ENCODE measurements at places on chromosomes 6 and 20.

- DNase-seq: no peak
Observed at GRCh38 chr6:47631269-47631772, 67.1 kb upstream of the ADGRF4 start.

DNA sequence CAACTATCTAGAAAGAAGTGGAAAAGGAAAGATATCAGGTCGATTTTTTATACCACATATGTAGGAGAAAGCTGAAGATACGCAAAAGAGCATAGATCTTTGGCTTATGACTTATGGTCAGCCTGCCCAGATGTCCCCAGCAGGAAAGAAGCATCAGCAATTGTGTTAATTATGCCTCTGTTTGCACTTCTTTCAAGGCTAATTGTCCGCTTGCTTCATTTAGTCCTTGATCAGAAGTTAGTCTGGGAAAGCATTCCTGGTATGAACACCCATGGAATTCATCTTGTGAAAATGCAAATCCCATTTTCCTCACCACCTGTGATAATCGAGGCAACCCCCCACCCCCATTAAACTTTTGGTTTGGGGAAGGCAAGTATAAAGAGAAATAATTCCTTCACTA is 62.8 kb downstream of the ATP9A start:
- DNase-seq: no peak

GRCh38 chr6:51479296-51479695 is 608.1 kb downstream of the PKHD1 start:
- DNase-seq: no peak

DNA sequence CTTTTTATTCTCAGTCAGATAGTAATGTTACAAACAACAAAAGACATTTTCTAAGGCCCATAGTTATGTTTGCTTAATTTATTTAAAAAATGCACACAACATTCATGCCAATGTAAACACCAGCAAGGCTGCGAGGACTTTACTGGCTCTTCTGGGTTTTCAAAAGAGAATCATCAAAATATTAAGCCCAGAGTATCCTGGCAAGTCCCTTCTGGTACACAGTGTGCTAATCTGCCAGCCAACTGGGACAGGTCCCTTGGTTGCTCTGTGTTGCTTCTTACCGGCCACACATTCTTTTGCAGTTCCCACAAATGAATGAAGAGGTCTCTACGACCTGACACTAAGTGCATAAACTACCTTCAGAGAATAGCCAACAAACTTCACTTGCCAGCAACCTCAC is 42.6 kb upstream of the SPDEF start:
- DNase-seq: no peak

DNA sequence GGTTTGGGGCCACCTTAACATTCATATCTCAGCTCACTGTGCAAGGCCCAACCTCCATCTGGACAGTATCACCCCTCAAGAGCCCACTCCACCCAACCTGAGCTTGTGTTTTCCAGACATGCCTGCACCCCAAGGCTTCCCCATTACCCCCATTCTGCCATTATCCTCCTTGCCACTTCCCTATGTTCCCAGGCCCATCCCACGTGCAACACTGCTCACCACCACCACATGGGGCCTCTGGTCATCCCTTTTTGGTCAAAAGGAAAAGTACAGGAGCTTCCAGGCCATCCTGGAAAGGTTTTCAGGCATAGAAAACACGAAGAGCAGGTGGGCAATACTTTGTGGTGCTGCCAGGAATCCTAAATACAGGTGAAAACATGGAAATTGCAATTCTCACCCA is 140.3 kb downstream of the SYNDIG1 start:
- DNase-seq: no peak

DNA sequence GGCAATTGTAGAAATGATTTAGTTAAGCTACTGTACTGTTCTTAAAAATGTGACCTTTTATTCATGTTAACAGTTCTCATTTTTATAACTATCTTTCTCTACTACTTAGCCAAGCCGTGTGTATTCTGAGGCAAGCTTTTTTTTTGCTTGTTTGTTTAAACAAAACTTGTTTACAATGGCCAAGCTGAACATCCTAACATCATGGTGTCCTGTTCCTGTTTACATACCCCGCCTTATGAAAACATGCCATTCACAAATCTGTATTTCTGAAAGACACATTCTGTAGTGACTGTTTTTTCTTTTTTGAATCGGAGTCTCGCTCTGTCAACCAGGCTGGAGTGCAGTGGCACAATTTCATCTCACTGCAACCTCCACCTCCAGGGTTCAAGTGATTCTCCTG is 140.9 kb downstream of the NCOA3 start:
- DNase-seq: no peak

DNA sequence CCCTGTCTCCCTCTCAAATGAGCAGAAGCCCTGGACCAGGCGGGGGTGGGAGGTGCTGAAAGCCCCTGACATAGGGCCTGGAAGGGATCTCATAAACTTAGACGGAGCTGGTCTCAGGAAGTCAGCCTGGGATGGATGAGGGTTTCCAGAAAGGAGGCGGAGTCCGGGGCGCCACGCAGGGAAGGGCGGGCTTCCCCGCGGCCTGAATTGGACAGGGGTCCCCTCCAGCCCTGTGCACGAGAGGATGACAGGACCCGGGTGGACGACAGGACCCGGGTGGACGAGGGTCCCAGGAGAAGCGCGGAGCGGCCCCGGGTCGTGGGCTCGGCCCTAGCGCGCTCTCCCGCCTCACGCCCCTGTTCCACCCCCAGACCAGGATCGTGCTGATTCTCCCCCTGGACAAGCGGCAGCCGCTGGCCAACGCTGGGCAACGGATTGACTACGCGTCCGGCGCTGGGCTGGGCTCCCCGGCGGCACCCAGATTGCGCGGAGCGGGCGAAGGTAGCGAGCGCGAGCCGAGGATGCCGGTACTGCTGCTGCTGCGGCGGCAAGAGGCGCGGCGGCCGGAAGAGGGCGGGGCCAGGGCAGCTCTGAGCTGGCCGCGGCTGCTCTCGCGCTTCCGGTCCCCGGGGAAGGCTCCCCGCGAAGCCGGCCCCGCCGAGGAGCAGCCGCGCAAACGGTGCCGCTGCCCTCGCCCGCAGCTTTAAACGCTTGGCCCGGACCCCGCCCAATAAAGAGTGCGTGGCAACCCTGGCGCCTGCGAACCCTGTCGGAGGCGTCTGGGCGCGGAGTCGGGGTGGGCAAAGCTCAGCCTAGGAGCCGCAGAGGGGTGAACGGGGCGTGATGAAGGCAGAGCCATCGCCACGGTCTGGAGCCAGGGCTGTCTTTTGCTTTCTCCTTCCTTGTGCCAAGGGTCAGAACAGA is 1.3 kb downstream of the C20orf144 start:
- peak; percentile 86 for DNase-seq

- no peak for DNase-seq
Observed at GRCh38 chr6:143562143-143562542, 50.6 kb upstream of the FUCA2 start.

DNA sequence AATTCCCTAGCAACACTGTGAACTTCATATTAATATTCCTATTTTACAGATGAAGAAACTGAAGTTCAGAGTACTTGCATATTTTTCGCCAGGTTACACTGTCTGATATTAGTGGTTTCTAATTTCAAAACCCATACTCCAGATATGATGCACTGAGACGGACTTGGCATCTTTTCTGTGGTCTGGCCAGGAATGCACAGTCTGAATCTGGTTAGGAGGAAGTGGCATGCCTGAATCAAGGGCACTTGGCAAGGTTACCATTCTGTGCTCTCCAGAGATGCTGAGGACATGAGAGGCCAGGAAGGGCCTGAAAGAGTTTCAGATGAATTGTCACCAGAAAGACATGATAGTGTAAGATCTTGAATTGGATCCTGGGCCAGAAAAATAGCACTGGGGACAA is 150.1 kb downstream of the HAO1 start:
- DNase-seq: no peak

DNA sequence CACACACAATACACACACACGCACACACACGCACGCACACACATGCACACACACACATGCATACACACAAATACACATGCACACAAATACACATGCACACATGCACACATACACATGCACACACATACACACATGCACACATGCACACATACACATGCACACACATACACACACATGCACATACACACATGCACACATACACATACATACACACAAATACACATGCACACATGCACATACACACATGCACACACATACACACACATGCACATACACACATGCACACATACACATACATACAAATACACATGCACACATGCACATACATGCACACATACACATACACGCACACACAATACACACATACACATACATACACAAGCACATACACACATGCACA is 175.4 kb upstream of the RREB1 start:
- no peak for DNase-seq

- DNase-seq: no peak
Observed at GRCh38 chr6:162343198-162343935, 384.2 kb downstream of the PRKN start.

- DNase-seq: no peak
Observed at GRCh38 chr6:78829407-78829806, 37.9 kb upstream of the IRAK1BP1 start.

DNA sequence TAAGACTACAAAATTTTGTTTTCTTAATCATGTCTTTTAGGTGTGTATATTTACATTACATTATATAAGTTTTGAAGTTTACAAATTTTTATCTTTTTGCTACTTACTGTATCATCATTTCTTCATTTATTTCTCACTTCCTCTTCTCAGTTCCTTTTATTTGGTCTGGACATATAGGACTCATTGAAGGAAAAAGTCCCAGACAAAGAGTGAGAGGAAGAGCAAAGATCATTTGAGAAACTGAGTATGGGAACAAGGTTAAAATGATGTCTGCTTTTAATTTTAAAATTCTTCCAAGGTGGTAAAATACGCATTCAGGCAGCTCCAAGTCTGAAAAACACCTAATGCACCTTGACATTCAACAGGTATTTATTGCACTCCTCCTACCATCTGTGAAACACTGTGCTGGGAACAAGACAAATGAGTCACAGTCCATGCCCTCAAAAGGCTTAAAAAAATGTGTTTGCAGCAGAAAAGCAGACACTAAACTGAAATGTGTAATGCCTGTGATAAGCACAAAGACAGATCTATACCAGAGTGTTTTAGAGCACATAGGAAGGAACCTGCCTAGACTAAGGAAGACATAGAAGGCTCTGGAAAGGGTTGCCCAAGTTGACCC is 63.2 kb downstream of the PKIB start:
- no peak for DNase-seq

DNA sequence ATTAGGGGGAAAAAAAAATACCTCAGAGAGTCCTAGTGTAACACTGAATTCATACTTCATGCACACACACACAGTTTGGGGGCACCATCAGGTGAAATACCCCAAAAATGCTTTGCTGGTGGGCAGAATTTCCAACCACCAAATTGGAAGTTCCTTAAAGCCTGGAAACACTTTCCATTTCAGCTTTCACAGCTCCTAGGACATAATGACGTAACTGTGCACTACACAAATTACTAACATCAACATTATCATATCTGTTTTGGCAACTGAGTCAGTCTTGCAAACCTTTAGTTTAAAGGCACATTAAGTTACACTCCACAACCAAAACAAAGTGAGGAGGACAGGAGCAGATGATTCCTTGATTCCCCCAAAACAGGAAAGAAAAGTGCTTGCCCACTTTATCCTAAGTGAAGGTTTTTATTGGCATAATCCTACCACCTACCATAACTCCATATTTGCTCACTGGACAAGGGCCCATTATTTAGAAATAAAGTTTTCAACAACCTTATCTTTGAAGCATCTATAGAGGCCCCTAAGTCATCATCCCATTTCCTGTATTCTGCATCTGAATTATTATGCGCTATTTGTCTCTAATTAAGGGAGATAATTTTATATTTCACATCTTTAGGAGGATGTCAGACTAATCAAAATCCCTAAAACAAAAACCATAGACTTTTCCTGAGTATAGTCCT is 3.4 kb downstream of the MBOAT1 start:
- no peak for DNase-seq

DNA sequence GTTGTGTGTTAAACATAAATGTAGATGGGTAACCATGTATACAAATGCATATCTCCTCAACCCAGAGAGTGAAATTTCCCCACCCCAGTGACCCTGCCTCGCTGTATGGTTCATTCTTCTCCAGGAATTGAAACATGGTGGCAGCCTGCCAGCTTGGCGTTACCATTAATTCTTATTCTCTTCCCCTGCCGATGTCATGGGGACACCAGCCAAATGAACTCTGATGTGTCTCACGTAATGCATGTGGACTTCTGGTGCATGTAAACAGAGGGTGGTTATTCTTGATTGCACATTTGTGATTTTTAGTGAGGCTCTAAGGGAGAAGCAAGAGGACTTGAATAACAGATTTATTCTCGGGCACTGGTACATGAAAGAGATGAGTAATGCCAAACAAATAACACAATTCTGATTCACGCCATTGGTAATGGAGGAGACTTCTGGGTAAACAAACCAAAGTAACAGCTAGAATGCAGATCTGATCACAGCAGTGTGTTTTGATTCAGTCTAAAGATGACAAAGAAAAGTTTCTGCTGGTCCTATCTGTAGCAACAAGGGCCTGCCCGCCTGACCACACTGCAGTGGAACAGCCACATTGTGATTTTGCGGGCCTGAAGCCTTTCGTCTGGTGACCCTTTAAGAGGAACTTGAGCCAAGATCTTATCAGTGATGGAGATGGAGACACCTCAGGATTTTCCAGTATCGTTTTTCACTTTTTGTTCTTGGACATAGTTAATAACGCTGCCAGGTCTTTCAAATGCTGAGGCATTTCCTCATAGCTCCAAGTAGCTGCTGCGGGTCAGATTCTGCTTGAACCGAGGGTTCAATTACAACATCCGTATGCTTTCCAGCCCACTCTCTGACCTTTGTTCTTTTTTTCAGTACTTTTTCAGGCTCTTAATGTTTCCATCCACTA is 171.8 kb upstream of the AKAP12 start:
- DNase-seq: no peak

DNA sequence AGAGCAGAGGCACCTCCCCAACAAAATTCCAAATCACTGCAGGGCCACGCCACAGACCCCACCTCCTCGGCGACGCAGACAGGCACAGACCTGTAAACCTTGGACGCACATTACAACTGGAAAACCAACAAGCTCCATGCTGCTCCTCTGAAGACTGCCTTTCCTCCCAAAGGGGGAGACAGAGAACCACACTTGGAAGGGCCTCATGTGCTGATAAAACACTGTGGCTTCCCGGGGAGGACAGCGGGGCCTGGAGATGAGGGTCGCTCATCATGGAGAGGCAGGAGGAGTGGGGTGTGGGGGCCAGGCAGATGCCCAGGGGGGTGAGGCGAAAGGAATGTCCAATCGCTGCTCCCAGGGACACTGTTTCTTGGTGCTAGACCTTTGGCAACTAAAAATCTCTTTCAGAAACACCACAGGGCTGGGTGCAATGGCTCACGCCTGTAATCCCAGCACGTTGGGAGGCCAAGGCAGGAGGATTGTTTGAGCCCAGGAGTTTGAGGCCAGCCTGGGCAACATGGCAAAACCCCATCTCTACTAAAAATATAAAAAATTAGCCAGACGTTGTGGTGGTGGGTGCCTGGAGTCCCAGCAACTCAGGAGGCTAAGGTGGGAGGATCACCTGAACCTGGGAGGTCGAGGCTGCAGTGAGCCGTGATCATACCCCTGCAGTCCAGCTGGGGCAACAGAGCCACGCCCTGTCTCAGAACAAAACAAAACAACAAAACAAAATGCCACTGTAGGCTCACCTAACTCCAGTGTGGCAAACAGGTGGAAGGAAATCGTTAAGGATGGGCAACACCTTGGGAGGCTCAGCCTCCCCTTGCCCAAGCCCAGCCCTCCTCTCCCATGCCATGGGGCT is 53.8 kb downstream of the ABHD12 start:
- DNase-seq: no peak

All from activated T-cell treated with anti-CD3 and anti-CD28 coated beads for 48 hours (primary cell).